ENCODE measurements at places on chromosomes 11 and 22.

GRCh38 chr11:16012125-16012751 lies 344.1 kb downstream of the SOX6 start:
- DNase-seq = no peak

- no peak for DNase-seq
Measured at GRCh38 chr22:20204311-20204710, 53.5 kb upstream of the CCDC188 start.

DNA sequence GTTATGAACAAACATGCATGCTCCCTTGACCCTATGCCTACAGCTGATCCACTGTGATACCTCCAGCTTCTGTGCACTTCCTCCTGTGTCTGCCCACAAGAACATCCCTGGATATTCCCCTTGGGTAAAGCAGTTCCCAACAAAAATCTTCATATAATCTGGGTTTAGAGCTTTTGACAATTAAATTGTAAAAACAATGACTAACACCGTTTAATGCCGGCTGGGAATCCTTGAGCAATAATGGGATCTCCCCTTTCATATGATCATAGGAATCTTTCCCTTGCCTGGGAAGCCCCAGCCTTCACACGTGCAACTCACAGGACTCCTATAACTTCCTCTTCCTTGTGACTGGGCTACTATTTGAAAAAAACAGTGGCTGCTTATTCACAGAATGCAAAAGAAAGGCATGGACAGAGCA lies 6.3 kb upstream of the ZC3H12C start:
- DNase-seq = no peak

GRCh38 chr11:116339306-116340098 lies 433.3 kb downstream of the BUD13 start:
- DNase-seq = no peak

DNA sequence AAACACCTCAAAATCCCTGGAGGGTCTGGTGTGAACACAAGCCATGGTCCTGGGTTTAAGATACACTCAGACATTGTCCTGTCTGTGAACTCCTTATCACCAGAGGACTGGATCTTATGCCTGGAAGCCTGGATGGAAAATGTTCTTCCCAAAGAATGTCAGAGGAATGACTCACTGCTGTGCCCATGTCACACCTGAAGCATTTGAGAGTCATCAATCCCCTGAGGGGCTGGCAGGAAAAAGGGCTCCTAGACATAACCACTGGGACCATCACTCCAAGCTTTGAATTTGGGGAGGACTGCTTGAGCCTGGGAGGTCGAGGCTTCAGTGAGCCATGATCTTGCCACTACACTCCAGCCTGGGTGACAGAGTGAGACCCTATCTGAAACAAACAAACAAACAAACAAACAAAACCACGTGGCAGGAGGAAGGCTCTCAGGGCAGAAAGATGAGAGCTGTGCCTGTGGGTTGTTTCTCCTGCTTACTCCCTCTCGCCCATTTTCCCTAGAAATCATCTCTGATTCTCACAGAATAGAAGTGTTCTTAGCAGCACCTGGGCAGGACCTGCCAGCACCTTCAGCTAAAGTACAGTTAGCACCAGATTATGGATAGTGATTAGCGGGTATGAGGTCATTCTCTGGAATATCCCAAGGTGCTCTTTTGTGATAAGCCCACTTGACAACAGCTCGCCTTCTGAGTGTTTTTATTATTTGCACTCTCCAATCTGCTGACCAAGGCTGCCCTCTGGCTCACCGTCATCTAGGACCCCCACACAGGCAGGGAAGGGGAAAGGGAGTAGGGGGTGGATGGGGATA lies 11.9 kb upstream of the PRG2 start:
- no peak for DNase-seq

DNA sequence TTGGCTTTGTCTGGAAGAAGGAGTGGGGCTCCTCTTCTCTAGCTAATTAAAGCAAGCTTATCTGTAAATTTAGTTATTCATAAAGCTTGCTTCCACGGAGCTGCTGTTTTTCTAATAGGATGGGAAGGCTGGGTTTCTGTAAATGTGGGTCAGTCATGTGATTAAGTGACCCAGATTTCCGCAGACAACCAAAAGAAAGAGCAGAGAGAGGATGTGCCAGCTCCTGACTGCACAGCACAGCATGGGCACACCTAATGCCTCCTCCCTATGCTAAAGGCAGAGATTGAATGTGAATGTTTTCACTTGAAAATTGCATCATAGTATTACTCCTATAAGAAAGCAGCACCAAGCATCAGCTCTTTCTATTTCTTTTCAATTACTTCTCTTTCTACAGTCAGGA lies 160.2 kb downstream of the FAT3 start:
- no peak for DNase-seq

DNA sequence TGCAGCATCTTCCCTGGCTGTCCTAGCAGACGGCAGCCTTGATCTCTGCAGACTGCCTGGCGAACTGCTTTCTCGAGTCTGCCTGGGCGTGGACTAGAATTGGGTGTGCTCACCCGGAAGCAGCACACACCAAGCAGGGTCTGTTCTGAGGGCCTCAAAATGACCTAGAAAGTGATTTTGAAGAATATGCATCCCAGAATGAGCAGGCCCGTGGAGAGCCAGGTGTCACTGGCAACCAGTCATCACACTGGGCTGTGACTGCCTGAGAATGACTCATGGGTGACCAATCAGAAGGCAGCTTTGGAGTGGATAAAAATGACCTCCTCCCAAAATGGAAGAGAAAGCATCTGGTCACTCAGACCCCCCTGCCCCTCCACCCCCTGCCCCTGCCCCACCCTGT lies 114.9 kb upstream of the NECTIN1 start:
- DNase-seq = no peak

DNA sequence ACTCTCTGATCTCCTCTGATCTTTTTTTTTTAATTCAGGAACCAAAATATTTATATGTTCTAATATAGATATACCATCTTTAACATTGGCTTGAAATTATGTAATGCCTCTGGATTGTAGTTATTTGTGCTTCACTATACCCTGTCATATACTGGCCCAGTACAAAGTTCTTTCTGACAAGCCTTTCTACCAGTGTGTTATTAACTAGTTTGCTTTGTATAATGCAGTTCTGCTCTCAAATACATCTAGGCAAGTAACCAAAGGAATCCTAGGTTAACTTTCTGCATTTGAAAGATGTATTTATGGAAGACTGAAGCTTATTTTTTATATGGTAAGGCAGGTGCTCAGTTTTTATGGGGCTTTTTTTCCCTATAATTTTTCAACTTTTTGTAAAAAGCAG lies 36.1 kb downstream of the ARHGEF12 start:
- no peak for DNase-seq

DNA sequence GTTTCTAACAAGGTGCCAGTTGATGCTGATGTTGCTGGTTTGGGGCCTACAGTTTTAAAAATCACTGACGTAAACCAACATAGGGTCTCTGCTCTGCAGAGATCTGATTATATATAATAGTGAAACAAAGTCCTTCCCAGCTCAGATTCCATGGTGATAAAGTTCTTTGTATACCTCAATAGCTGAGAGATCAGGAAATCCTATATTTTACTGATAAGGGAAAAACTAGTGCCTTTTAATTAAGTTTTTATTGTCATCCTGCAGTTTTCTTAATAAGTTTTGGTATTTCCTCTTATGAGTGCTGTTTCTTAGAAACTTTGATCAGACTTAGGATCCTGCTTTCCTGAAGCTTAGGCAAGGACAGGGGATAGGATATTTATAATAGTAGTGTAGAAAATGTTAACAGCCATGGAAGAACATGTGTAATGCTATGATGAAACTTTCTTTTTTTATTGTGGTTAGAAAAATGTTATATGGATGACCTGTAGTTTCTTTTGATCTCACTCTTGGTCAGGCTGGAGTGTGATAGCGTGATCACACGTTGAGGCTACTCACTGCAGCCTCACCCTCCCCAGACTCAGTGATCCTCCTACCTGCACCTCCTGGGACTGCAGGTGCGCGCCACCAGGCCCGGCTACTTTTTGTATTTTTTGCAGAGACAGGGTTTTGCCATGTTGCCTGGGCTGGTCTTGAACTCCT lies 14.1 kb downstream of the CAPRIN1 start:
- DNase-seq = no peak

DNA sequence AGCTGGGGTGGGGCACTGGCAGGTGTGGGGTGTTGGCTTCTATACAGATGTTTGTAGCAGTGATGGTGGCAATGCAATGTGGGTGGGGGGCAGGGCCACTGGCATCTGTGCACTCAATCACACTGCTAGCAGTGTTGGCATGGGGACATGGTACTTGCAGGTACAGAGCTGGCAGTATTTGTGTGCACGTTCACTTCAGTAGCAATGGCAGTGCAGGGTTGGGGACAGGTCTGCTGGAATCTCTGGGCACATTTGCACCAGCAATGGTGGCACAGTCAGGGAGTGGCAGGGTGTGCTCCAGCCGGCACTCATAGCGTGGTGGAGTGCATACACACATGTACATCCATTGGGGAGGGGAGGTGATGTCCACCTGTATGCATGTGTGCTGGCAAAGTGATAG lies 775.2 kb downstream of the CNTN5 start:
- no peak for DNase-seq

- DNase-seq = no peak
Measured at GRCh38 chr11:115155320-115155719, 348.9 kb downstream of the CADM1 start.

DNA sequence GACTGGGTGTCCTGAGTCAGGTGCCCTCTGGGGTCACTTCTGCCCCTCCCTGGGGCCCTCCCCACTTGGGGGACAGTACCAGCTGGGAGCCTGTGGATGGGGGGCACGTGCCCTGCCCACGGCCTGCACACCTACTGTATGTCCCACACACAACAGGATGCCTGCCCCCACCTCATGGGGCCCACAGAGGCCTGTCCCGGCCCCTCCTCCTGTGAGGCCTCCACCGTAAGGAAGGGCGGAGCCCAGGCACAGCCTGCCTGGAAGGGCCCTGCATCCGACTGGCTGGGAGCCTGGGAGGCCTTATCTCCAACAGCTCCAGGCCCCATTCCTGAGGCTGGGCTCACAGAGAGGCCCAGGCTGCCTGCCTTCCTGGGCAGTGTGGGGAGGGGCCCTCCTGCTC lies 47.8 kb downstream of the BRSK2 start:
- no peak for DNase-seq

DNA sequence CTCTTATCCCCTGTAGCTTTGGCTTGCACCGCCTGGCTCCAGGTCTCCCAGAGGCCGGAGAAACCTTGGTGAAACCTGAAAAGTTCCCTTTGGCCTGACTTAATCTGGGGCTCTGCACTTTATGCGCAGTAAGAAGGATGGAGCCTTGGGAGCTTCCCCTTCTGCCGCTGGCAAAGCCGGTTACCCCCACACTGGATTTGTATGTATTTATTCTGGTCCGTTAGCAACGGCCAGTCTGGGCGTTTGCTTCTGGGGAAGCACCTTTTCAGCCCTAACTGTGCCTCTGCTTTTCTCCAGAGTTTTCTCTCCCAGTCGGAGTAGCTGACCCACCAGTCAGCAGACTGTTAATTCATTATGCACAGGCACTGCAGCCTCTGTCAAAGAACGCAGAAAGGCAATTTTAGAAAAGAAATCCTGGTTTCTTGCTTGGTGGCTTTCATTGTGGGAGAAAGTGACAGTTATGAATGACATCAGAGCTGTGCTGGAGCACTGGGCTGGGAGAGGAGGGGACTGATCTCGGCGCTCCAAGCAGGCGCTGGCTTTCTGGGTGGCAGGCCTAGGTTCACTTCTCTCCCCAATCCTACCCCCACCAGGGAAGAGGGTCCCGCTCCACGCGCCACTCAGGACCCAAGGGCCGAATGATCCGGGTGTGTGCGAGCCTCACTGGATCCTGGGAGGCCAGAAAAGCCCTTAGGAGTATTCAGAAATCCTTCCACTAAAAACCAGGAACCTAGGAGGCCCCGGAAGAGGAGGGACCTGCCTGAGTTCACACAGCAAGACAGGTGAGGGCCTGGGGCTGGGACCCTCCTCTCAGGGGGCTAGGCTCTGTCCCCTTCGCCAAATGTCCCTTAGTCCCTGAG lies 70.2 kb downstream of the RTL6 start:
- no peak for DNase-seq

DNA sequence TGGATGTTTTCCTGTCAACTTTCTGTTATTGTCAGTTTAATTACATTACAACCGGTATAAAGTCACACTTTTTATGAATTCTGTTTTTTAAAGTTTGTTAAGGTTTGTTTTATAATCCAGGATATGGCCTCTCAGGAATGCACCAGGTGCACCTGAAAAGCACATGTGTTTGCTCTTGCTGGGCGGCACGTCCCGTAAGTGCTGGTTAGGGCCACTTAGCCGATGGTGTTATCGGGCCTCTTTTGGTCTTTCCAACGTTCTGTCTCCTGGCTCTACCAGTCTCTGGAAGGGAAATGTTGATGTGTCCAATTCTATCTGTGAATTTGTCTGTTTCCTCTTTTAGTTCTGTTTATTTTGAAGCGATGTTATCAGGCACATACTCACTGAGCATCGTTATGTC lies 695.7 kb downstream of the BRD1 start:
- DNase-seq = no peak

GRCh38 chr11:124075841-124076651 lies 34.9 kb upstream of the OR10G7 start:
- DNase-seq = no peak

GRCh38 chr11:65968600-65969482 lies 7.3 kb downstream of the SART1 start:
- no peak for DNase-seq

DNA sequence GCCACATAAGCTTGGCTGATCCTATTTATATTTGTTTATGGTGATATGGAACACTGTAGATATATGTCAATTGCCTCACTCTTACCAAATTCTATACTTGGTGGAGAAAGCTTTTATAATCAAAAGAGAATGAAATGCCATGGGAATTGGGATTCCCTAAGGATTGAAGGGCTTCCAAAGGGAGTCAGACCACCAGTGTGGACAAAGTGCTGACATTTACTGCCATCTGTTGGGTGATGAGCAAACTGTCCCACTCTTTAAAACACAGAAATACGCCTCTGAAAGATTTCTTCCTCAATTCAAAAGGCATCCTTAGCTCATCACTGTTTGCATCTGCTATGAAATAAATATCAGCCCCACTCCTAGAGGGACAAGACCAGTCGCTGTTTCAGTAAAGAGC lies 7.1 kb downstream of the SLC1A2 start:
- DNase-seq = no peak

DNA sequence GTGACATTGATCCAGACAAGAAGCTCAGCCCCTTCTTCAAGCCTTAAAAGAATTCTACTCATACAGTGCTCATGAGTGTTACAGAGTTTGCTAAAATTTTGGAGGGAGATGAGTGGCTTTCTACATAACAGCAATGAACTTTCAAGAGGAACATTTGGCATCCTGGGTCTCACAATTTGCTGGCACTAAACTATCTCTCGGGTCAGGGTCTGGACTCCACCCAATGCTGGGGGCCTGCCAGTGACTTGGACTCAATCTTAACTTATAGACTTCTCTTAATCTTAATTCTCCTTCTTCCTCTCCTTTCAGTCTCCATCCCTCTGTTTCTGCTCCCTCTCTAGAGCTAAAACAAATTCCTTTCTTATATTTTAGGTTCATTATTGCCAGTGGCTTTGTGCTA lies 317.9 kb downstream of the TMEM135 start:
- DNase-seq = no peak

- DNase-seq = no peak
Measured at GRCh38 chr11:61041755-61042518, 60.4 kb upstream of the CD5 start.

GRCh38 chr11:3368199-3368598 lies 10.7 kb downstream of the ZNF195 start:
- no peak for DNase-seq
